Stimulated activated CD4-positive, alpha-beta T cell treated with anti-CD3 and anti-CD28 coated beads, Interleukin-2, amount 100 ng/mL, for 4 hours (primary cell): ENCODE measurements at places on chromosomes 7 and 10.

DNA sequence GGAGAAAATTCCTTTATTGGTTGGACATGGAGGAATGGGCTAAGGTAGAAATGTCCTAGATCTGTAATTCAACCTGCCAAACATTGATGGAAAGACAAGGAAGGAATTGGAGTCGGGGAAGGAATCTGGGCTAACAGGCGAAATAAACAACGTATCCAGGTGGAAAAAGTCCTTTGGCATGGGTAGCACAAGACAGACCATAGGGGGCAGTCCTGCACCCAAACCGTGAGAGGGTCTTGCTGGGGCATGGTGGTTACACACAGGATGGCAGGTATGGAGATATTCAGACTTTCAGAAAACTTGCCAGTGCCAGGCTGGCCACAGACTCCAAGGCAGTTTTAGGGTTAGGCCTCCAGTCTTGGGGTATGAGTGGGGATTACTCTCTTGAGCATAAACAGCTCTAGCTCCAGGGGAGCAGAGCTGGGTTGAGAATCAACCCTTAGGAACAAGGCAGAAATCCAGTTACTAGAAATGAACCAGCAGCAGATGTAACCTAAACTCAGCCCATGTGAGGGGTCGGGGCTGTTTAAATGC is 188.6 kb upstream of the GDF10 start:
- DNase-seq, result no peak

GRCh38 chr7:232410-233248 is 40.3 kb downstream of the FAM20C start:
- no peak for DNase-seq

- no peak for DNase-seq
Measured at GRCh38 chr10:115093776-115094408, 727 bp downstream of the ATRNL1 start.

GRCh38 chr7:128190051-128190647 is 50.9 kb upstream of the LEP start:
- no peak for DNase-seq

GRCh38 chr7:99028261-99028973 is 115.5 kb downstream of the SMURF1 start:
- no peak for DNase-seq

DNA sequence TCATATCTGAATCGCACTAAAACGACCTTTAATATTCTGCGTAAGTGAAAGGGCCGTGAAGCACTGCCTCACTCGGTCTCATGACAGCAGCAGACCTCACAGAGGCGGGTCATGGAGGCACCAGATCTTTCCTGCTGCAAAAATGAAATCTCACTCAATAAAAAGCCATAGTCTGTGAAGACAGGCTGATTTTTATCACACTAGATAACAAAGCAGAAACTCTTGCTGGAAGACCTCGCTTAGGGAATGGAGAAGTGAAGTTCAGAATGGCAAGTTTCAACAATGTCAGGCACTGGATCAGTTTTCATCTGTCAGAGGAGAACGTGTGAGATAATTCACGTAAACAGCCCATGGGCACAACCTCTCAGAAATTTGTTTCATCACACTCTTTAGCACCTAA is 8.0 kb downstream of the SEPHS1 start:
- no peak for DNase-seq

DNA sequence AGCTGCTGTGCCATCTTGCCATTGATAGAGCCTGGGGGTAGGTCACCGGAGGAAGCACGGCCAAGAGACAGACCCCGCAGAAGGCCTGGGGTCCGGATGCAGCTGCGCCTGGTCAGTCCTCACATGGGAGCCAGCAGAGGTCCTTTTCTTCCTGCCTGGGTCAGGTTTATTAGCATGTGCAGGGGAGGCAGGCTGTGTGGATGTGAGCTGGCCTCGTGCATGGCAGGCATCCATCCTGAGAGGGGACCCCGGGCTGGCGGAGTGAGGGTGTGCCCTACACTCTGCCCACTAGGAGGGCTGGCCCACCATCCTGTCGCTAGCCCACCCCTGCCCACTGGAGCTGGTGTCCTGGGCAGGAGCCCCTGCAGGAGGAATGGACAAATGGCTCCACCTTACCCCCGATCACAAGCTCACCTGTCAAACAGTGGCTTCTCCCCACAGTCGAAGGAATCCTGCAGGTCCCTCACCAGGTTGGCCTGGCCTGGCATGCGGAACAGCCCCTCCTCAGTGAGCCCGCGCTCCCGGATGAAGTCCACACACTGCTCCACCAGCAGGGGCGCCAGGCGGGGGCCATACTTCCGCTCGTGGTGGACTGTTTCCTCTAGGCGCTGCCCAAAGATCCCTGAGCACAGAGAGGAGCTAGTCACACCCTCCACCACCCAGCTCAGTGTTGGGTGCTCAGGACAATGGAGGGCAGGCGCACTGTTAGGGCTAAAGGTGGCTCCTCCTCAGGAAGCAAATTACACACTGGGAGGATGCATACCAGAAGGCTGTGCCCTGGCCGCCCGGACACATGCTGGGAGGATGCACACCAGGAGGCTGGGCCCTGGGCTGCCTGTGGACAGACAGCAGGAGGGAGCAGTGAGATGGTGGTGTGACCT is 145.4 kb downstream of the ARHGAP22 start:
- DNase-seq, result no peak

DNA sequence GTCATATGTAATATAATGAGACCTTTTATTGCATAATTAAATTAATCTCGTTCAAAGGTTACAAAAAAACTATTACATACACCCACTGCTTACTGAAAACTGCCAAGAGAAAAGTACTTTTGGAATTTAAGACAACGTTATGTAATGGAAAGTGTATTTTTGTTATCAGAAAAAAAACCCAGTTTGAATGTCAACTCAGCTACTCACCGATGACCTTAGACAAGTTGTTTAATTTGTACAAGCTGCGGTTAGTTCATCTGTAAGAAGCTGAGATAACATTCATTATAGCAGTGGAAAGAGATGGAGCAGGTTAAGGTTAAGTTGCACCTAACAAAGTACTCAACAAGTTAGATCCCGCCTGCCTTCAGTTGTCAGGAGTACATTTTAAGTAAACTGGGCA is 1.1 kb downstream of the PSMA2 start:
- DNase-seq, result no peak

DNA sequence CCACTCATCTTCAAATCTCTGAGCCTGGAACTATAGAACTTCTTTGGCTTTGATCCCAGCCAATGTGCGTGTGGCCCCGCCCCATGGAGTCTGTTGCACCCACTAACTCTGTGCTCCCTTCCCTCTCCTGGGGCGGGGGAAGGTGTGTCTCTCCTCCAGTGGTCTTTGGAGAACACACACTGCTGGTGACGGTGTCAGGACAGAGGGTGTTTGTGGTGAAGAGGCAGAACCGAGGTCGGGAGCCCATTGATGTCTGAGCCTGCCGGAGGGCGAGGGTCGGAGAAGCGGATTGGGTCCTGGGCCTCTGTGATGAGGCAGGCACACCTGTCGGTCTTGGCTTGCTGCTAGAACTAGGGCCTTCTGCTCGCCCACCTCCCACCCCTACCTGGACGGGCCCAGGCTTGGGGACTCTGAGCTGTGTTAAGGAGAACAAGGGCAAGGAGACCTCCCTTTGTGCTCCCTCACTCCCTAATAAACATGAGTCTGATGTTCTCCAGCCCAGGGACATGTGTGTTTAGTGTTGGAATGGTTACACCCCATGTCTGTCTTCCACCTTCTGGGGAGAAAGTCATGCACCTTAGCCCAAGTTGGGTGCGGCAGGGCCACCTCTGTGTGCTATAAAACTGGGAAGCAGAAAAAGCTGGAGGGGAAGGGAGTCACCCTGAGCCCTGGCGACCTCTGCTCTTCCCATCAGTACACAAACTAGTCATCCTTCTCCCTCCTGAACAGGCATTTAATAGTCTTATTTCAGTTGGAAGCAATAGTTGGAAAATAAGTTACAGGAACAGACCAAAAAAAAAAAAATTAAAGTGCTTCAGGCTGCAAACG is 4.6 kb downstream of the TRAPPC14 start:
- DNase-seq, result no peak

- no peak for DNase-seq
Measured at GRCh38 chr7:26393818-26394217, 102.2 kb downstream of the SNX10 start.

DNA sequence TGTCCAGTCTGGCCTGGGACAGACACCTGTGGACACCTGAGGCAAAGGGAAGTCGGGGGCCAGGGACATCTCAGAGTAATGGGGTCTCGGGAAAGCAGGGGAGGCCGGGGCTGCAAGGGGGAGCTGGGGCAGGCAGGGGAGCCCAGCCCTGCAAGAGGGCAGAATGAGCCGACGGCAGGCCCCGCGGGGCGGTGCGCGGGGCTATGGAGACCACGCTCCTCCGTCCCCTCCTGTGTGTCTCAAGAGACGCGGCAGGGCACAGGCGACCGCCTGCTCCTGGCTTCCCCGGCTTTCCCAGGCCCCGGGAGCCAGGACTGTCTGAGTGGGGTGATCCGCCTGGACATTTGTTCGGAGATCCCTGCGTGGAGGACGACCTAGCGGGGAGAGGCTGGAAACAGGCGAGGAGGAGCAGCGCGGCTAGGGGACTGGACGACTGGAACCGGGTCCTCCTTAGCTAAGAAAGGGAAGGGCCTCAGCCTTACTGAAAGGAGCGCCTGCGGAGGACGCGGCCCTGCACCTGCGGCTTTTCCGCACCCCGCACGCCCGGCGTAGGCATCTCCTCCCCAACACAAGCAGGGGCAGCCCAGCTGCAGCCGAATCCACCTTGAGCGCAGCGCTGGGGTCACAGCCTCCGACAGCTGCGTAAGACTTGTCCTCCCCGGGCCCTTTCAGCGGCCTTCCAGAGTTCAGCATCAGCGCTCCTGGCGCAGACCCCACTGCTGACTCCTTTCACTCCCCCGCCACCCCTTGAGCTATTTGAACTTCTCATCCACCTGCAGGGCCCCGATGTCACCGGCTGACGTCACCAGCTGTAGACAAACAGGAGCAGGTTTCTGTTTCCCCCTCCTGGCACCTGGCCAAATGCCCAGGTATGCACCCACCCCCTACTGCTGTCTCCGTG is 176.4 kb downstream of the ZNF248 start:
- DNase-seq, result no peak
